ENCODE measurements at places on chromosomes 3 and 15. TPM values are rescaled to one million over a fixed set of nuclear protein-coding genes. Genes with fewer than 3 reads are reported as not detected.

Gene ACP3
- not detected for total RNA-seq

Gene FBXO40
- 0.08 TPM for total RNA-seq

Gene FSD2
- total RNA-seq, result not detected

Gene GPR62
- total RNA-seq, result 0.19 TPM

Gene AADACL2
- total RNA-seq, result not detected

Gene KLHL6
- not detected for total RNA-seq

Gene MYNN
- total RNA-seq, result 14.3 TPM

Gene CHRNB4
- not detected for total RNA-seq

Gene PLA2G4E
- not detected for total RNA-seq

Gene PTH1R
- 3.1 TPM for total RNA-seq

Gene C3orf85
- total RNA-seq, result not detected

Gene CLEC3B
- total RNA-seq, result 47.1 TPM

Gene LRRC15
- 0.18 TPM for total RNA-seq

- peak; percentile 22 for DNase-seq
Measured at GRCh38 chr15:99963096-99963825, 230.0 kb upstream of the LYSMD4 start.

- no peak for DNase-seq
Measured at GRCh38 chr3:126291537-126291936, 65.7 kb downstream of the KLF15 start.

DNA sequence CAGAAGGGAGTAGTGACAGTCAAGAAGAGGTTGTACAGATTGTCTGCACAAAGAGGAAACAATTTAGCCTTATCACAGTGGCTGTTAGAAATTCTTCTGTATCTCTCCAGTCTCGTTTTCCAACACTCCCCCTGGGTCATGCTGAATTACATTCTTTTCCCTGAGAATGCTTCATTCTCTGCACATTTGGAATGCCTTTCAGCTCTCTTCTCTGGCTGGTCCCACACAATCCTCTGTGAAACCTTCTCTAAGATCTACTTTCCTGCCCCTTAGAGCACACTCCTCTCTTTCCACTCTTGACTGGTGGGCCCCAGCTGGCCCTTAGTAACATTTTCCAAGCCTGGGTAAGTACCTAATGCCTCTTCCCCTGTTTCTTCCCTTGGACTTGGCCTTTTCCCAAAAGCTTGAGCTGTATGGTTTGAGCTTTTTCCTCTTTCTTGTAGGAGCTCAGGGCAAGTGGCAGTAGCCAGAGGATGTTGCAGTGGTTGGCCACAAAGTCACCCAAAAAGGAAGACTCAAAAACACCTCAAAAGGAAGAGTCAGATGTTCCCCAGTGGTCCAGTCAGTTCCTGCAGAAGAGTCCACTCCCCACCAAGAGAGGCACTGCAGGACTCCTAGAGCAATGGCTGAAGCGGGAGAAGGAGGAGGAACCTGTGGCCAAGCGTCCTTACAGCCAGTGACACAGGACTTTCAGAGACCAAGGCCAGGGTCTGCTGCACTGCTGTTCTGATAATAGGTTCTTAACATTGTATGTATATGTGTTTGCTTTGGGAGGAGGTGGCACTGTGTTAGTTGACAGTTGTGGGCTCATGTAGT lies 25.7 kb downstream of the HMCES start:
- DNase-seq, result no peak

- DNase-seq, result peak; percentile 64
Measured at GRCh38 chr3:184171562-184171961, 3.1 kb upstream of the AP2M1 start.

DNA sequence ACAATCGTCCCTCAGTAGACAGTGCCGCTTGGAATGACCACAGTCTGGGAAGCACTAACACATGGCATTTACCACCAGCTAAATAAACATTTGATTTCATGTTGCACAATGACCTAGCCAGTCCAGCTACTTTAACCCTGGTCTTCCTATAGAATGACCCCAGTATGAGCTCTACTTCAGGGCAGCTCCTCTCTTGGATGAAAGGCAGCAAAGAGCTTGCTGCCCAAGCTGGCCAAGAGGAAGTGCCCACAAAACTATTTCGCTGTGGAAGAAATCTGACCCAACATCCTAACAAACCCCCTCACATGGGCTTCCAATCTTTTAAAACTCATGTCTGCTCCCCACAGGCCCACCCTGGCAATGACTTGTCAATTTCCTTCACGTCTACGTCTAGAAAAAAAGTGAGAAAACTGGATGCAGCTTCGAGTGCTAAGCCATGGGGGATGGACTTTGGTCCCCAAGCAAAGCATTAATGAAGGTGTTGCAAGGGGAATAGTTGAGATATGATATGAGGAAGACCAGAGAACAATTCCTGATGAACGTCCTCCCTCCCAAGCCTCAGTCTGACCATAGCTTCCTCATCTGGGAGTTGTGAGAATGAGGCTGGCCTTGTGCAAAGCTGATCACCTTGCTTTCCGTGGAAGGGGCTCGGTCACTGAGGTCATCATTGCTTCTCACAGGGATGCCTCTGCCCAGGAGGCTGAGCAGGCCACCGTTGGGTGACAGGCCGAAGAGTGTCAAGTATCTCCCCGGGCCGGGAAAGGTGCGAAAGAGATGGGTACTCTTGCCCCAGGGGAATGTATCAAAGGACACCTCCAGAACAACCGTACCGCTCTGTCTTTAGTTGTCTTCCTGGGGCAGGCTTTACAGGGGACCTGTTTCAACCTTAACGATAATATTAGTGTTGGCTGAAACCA lies 964 bp downstream of the SLC25A20 start:
- no peak for DNase-seq

GRCh38 chr15:22863356-22863755 lies 24.9 kb downstream of the NIPA2 start:
- DNase-seq, result no peak

DNA sequence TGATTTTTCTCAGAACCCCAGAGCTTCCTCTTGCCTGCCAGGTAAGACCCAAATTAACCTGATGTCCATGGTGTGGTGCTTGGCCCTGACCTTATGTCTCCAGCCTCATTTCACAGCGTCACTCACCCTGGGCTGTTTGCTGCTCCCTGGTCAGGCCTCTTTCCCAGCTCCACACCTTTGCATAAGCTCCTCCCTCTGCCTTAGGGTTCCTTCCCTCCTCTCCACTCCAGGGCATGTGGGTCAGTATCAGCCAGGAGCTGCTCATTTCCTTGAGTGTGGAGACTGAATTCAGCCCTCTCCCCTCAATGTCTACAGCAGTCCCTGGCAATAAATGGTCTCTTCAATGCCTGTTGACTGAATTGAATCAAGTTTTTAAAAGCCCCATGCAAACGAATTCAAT lies 75.6 kb upstream of the ANKRD34C start:
- DNase-seq, result no peak

- no peak for DNase-seq
Measured at GRCh38 chr3:38335263-38335662, 11.3 kb upstream of the XYLB start.

DNA sequence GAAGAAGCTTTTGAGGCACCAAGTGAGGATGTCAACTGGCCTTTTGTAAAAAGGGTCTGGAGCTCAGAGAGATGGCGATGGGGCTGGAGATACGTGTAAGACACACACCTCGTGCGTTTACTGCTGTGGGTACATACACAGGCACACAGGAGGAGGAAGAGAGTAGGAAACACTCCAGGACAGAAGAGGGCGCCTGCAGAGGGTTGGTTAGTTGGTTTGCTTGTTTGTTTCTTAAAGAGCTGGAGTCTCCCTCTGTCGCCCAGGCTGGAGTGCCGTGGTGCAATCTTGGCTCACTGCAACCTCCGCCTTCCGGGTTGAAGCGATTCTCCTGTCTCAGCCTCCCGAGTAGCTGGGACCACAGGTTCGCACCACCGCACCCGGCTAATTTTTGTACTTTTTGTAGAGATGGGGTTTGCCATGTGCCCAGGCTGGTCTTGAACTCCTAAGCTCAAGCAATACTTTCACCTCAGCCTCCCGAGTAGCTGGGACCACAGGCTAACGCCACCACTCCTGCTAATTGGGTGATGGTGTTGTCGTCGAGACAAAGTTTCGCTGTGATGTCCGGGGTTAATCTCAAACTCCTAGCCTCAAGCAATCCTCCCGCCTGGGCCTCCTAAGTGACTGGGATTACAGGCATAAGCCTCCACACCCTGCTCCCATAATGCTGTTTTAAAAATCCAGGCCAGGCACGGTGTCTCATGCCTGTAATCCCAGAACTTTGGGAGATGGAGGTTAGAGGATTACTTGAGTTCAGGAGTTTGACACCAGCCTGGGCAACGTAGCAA lies 1.3 kb upstream of the PRR20G start:
- DNase-seq, result no peak

DNA sequence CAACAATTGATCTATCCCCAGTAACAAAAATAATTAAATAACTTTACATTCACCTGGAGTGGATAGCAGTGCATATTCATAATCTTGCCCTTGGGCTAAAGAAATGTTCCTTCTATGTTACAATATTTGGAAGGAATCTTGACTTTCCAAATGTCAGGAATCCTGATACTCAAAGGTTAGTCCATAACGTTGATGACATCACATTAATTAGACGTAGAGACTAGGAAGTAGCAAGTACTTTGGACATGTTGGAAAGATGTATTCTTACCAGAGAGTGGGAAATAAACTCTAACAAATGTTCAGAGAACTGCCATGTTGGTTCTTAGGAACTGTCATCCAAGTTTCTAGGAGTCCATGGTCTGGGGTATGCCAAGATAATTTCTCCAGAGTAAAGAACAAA lies 70.6 kb upstream of the SLC25A36 start:
- no peak for DNase-seq

DNA sequence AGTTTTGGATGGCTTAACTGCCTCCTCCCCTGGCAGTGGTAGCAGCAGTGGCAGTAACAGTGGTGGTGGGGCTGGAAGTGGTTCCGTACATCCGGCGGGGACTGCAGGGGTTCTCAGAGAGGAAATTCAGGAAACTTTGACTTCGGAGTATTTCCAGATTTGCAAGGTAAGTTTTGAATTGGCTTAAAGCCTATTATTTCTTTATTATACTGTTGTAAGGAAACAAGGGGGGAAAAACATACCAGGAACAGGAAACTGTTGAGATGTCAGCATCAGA lies 1.5 kb downstream of the STXBP5L start:
- DNase-seq, result no peak

DNA sequence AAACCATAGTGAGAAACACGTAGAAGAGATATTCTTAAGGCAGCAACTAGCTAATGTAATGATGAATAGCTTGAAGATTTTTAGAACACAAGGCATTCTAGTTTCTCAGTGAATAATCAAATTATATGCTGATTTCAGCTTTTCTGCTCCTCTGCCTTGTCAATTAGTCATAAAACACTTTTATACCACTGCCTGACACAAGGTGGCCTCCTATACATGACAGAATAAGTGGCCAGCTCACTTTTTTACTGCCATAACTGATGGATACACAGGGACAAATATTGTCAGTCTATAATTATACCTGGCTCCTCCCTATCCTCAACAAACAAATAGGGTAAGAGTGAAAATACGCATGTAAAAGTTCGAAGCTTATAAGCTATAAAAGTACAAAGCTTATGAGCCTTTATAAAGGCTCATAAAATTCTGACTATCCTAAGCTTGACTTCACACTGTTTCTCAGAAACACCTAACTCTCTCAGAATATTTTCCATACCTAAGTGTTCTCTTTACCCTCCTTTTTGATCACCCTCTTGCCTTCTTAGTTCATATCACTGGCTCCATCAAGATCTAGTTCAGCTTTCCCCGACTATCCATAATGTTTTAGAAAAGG lies 81.6 kb downstream of the HERC1 start:
- no peak for DNase-seq

DNA sequence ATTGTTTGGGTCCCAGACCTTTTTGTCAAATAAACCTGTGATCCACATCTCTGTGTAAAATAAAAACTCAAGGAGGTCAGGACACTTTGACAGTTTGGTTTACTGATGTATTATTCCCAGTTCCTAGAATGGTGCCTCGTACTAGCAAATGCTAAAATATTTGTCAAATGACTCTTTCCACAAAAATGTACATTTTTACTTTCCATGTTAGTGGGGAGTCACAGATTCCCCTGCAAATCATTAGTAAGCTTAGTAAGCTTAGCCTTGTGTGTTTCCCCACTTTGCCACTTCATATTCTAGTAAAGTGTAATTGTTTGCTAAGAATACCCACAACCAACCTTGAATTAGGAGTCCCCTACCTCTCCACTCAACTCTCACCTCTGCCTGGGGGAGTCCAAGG lies 2.4 kb upstream of the MAGI1 start:
- no peak for DNase-seq

- no peak for DNase-seq
Measured at GRCh38 chr3:32126305-32127015, 20.0 kb downstream of the GPD1L start.

- DNase-seq, result no peak
Measured at GRCh38 chr3:47870156-47870555, 67.2 kb downstream of the DHX30 start.

GRCh38 chr15:101376615-101377395 lies 81.8 kb upstream of the SNRPA1 start:
- DNase-seq, result peak; percentile 65

- no peak for DNase-seq
Measured at GRCh38 chr3:46368569-46368968, 2.2 kb upstream of the CCR5 start.

DNA sequence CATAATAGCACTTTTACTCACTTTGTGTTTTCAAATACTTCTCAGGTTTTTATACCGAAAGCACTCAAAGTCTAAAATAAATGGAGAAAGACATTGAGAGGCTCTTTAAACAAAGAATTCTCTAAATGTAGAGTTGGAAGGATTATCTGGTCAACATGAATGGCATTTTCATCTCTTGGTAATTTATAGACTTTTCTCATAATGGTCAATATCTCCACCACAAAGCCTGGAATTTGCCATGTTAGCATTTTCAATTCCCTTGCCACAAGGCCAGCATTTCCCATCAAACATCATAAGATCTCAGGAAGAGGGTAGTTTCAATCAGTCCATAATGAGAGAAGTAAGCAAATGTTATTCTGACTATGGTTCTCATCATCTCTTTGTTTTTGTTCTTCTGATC lies 293.0 kb downstream of the CADM2 start:
- DNase-seq, result no peak

DNA sequence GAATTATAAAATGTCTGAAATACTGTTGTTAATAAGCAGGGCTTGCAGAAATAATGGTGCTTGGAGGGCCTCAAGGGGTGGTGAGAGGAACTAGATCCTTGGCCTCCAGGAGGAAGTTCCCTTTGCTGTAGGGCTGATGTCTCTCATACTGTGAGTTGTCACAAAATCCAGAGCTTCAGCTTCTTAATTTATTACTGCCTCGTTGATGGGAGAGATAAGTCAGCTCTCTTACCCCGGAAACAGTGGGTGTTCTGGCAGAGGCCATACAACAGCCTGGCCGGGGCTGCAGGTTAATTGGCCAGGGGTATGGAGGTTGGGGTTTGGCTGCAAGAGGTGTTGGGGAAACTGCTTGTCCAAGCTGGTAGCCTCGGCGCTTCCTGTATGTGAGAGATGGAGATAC lies 15.5 kb downstream of the MAPKAPK3 start:
- no peak for DNase-seq

DNA sequence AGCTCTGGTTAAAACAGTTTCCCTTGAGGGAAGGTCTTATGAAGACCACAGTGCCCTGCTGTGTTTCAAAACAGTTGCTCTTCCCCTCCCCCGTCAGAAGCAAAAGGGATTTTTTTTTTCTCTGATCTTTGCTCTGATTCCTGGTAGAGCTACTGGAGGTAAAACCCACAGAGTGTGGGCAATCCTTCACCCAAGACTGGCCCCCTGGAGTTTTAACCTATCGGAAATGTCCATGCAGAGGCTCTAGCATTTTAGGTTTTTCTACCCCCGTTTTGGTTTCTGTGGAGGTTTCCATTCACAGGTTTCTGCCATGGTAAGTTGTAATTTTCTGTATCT lies 27.7 kb downstream of the GRM2 start:
- DNase-seq, result no peak

GRCh38 chr3:105801397-105801796 lies 67.4 kb downstream of the CBLB start:
- no peak for DNase-seq
